Left cardiac atrium (tissue), 4 donors: ENCODE measurements at places on chromosomes 13 and 19.

GRCh38 chr13:35698911-35699576, 222.6 kb upstream of the MAB21L1 start:
- DNase-seq = no peak

- DNase-seq = no peak
Measured at GRCh38 chr13:30529085-30529834, 63.5 kb upstream of the HMGB1 start.

- DNase-seq = peak; percentile 30
Measured at GRCh38 chr13:95485045-95485517, 67.4 kb upstream of the CLDN10 start.

DNA sequence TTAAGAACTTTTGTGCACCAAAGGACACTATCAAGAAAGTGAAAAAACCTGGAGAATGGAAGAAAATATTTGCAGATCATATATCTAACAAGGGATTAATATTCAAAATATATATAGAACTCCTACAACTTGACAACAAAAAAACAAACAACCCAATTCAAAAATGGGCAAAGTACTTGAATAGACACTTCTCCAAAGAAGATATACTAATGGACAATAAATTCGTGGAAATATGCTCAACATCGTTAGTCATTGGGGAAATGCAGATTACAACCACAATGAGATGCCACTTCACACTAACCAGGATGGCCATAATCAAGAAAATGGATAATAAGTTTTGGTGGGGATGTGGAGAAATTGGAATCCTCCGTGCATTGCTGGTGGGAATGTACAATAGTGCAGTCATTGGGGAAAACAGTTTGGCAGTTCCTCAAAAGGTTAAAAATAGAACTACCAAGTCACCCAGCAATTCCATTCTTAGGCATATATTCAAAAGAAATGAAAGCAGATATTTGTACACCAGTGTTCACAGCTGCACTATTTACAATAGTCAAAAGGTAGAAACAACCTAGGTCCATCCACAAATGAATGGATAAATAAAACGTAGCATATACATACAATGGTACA, 2.2 kb upstream of the LSR start:
- no peak for DNase-seq

DNA sequence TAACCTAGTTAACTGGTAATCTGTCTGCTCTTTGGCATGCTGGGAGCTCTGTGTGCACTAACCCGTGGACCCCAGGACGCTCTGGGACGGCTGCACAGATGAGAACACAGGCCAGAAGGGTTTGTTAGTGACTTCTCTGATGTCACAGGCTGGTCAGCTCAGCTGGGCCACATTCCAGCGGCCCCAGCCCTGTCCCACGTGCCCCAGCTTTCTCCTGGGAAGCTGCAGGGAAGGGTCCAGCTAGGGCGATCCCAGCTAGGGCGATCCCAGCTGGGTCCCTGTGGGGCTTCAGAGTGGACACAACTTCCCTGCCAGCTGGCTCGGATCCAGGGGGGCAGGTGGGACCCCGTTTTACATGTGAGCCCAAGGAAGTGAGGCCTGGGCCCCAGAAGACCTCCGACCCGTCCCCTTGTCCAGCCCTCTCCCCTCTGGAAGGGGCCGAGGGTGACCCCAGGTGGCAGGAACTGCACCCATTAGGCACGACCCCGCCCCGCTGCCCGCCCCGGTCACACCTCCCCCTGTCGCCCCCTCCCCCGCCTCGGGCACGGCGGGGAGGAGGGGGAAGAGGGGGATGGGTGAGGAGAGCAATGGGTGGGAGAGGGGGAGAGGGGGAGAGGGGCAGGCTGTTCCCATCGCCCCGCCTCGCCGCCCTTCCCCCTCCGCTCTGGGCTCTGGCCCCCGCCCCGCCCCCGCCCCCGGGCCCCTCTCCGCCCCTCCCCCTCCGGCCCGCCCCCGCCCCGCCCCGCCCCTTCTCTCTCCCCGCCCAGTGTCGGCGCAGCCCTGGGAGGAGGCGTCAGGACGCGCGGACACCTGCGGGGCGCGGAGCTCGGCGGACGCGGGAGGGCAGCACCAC, 75.2 kb upstream of the MCF2L start:
- no peak for DNase-seq

DNA sequence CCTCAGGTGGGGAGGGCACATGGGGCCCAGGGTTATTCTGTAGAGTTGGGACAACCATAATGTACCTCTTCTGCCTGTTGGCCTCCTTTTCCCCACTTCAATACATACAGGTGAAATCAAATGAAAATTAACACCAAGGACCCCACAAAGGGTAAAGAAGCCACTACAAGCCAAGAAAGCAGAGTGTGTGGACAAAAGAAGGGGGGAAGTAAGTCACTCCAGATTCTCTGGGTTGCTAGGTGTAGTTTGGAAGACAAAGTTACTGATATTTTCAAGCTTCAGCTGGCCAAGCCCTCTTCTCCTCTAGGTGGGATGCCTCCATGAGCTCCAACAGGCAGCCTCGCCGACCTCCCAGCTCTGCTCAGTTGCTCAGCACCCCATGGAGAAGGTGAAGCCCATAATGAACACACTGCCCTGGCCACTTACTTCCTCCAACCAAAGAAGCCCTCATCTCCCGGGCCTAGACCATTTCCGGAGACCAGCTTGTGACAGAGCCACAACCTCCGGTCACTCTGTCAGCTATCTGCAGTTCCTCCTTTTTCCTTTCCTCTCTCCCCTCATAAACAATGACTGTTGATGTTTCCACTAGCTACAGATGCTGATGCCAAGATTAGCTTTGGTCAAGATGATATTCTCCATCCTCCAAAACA, 66.8 kb upstream of the MED4 start:
- peak; percentile 49 for DNase-seq

DNA sequence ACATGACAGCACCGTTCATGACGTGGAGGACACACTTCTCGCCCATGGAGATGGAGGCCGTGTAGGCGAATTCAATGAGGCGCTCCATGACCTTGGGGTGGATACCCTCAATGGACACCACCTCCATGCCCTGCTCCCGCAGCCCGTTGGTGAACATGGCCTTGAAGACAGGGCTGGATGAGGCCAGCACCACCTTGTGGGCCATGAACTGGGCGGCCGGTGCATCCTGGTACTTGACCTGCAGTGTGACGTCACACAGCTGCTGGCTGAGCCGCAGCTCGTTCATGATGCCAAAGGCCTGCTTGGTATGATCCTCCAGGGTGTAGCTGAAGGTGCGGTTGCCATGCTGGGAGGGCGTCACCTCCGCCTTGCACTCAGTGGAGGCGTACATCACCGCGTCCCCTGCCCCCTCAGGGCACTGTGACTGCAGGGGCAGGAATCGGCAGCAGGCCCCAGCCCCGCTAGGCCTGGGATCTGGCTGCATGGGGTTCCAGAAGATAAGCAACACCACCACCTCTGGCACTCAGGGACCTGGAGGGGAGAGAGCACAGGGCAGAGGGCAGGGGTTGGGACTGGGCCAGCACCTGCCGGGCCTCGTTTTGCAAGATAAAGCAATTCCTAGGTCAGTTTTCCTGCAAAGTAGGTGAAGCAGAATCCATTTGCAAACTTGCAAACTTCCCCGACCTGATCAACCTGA, 3.5 kb downstream of the KEAP1 start:
- DNase-seq = no peak

- DNase-seq = no peak
Measured at GRCh38 chr13:39132286-39133230, 94.3 kb downstream of the NHLRC3 start.

DNA sequence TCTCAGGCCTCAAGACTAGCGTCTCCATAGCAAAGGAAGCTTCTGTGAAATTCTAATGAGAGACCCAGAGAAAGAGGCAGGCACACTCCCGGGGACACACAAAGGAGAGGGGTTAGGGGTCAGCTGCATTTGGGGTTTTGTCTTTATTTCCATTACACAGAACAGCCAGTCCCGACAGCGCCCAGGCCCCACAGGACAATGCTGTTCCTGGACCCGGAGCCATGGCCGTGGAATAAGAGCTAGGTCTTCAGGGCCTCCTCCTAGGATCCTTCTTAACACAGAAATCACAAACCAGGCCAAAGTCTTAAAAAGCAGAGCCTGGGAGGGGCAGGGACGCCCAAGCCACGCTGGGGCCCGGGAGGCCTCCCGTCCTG, 22.8 kb downstream of the KCTD15 start:
- DNase-seq = no peak

GRCh38 chr13:75255653-75256052, 226.3 kb downstream of the TBC1D4 start:
- DNase-seq = no peak

DNA sequence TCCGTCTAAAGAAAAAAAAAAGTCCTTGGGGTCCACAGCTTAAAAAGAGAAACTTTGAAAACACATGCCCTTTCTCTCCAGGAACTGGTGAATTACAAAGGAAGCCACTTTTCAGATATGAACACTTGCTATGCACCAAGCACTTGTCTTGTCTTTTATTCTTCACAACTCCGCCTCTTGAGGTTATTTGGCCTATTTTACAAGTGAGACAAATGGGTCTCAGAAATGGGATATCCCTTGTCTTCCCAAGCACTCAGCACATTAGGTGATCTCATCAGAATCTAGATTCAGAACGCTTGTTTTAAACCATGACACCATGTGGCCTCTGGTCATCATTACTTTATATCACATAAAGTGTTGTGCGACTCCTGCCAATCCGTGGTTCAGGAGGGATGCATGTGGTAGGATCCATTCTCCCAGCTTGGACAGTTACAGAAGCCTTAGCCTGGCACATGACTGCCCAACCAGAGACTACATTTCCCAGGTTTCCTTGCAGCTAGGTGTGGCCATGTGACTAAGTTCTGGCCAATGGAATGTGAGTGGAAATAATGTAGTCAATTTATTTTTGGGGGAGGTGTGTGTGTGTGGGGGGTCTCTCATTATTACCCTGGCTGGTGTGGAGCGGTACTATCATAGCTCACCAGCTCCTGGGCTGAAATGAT, 13.9 kb downstream of the TSKS start:
- DNase-seq = no peak

DNA sequence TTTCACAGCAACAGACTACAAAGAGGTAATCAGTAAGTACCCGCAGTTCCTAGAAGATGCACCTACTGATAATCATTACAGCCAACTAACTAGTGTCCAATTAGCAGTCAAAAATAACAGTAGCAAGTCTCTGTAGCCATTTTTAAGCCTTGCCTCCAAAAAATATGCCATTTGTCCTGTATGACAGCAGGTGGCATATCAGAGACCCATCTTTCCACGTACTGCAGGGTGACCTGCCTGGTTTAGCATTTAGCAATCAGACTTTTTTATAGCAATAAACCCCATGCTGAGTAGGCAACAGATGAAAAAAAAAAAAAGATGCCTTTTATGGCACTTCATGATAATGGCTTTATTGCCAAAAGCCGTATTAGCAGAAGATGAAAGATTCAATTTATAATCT, 155.3 kb upstream of the LSM14A start:
- no peak for DNase-seq

GRCh38 chr19:40304306-40304705, 19.2 kb upstream of the AKT2 start:
- no peak for DNase-seq

DNA sequence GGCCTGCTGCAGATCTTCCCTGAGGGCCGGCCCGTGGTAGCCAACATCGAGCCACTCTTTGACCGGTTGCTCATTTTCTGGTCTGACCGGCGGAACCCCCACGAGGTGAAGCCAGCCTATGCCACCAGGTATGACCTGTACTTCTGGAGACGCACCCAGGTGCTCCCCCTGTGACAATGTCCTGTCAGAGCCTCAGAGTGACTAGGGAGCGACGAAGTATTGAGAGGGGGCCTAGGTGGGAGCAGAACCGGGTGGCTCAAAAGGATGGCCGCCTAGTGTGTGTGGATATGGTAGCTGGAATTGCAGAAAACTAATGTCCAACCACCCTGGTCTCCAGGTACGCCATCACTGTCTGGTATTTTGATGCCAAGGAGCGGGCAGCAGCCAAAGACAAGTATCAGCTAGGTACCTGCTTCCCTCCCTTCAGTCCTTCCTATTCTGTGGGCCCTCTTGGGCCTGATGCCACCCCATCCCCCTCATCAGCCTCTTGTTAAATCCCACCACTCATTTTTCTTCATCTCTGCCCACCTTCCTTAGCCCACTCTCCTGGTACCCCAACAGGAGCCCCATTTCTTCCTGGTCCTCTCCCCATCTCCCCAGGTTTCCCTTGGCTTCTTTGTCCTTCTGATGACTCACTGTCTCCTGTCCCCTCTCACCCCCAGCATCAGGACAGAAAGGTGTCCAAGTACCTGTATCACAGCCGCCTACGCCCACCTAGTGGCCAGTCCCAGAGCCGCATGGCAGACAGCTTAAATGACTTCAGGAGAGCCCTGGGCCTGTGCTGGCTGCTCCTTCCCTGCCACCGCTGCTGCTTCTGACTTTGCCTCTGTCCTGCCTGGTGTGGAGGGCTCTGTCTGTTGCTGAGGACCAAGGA, 8.4 kb downstream of the EGLN2 start:
- no peak for DNase-seq

DNA sequence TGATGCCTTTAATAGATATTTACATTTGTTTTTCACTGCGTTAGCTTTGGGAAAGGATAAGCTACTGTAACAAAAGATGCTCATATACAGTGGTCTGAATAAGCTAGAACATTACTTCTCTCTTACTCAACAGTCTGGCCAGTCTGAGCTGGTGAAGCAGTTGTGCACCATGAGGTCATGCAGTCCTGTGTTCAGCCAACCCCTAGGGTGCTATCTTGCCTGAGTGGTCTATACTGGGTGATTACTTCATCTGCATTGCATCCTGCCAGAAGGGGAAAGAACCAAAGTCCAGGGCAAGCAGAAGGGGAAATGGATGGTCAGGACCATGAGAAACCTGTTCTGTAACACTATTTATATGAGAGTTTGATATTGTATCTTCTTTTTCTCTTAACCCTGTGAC, 31.5 kb downstream of the ERCC5 start:
- DNase-seq = no peak

DNA sequence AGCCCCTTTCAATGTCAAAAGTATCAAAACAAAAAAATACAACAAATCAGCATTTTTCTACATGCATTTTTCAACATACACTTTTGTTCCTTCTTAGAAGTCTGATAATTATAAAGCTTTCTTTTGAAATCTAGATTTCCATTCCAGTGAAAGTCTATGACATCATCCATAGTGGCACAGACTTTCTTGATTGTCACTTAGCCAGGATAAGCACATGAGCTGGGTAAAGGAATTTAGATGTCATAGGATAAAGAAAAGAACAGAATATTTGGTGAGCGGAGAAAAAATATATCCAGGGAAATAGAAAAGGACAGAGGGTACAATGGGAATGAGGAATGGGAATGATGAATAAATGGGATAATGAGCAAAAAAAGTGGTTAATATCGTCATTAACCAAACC, 15.1 kb upstream of the TRPC4 start:
- no peak for DNase-seq

GRCh38 chr13:100356889-100357288, 231.7 kb downstream of the GGACT start:
- DNase-seq = no peak

- DNase-seq = no peak
Measured at GRCh38 chr13:66415444-66415843, 814.7 kb downstream of the PCDH9 start.

- no peak for DNase-seq
Measured at GRCh38 chr19:35754370-35755130, 2.3 kb downstream of the HSPB6 start.

DNA sequence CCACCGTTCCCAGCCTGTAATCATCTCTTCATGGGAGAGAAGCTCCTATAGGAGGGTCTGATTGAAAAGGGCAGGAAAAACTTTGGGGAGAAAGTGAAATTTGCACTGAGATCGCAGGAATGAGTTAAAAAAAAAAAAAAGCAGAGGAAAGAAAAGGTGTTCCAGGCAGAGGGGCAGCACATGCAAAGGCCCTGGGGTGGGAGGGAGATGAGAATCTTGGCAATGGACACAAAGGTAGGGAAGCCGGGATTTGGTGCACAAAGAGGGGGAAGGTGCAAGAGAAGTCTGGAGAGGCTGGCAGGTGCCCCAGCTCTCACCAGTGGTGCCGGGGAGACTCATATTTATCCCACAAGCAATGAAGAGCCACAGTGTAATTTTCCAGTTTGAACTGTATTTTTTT, 16.4 kb upstream of the GPR32 start:
- DNase-seq = no peak
